H1 (cell line): ENCODE measurements at places on chromosomes 7 and 10. TPM values are rescaled to one million over a fixed set of nuclear protein-coding genes. Genes with fewer than 3 reads are reported as not detected.

IDI2 gene
- total RNA-seq = not detected in 2 replicates

MYL7 gene
- total RNA-seq = 3.3 and 3.6 TPM in 2 replicates

AKR1C8 gene
- not detected in 2 replicates for total RNA-seq

UPK3BL2 gene
- 12.4 and 12.5 TPM in 2 replicates for total RNA-seq

PRTFDC1 gene
- 6.6 and 8.0 TPM in 2 replicates for total RNA-seq

ADAM22 gene
- 17.9 and 21.4 TPM in 2 replicates for total RNA-seq

KLF14 gene
- total RNA-seq = not detected in 2 replicates

SERPINE1 gene
- 5.6 and 6.8 TPM in 2 replicates for total RNA-seq

ZNF117 gene
- 10.2 and 13.0 TPM in 2 replicates for total RNA-seq

FLNC gene
- 10.7 and 12.0 TPM in 2 replicates for total RNA-seq

AKR1C4 gene
- not detected in 2 replicates for total RNA-seq

NFE2L3 gene
- 62.6 and 64.9 TPM in 2 replicates for total RNA-seq
